Thyroid gland (tissue), 4 donors: ENCODE measurements at places on chromosomes 16 and 17. TPM values are rescaled to one million over a fixed set of nuclear protein-coding genes. Genes with fewer than 3 reads are reported as not detected.

DNA sequence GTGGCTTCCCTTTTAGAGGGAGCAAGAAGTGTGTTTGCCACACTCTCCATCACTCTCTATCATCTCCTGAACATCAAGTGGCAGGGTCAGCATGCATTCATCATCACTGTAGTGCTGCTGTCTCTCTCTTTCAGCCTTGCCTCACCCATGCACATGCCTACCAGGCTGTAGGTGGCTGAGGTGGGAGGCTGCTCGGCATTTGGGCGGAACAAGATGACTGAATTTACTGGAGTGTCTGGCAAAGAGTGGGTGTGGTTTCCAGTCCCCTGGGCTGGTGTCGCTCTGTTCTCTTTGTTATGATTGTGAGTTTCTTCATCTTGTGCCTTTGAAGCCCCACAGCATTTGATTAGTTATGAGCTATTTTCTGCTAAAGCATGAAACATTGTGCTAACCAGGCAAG lies 541.9 kb upstream of the EEF2KMT start:
- no peaks in the 10 kb centered on the region for H3K36me3 ChIP-seq
- H3K27ac ChIP-seq, result no peak overlapping the region
- DNase-seq, result no peak
- H3K4me3 ChIP-seq, result no peak overlapping the region

DNA sequence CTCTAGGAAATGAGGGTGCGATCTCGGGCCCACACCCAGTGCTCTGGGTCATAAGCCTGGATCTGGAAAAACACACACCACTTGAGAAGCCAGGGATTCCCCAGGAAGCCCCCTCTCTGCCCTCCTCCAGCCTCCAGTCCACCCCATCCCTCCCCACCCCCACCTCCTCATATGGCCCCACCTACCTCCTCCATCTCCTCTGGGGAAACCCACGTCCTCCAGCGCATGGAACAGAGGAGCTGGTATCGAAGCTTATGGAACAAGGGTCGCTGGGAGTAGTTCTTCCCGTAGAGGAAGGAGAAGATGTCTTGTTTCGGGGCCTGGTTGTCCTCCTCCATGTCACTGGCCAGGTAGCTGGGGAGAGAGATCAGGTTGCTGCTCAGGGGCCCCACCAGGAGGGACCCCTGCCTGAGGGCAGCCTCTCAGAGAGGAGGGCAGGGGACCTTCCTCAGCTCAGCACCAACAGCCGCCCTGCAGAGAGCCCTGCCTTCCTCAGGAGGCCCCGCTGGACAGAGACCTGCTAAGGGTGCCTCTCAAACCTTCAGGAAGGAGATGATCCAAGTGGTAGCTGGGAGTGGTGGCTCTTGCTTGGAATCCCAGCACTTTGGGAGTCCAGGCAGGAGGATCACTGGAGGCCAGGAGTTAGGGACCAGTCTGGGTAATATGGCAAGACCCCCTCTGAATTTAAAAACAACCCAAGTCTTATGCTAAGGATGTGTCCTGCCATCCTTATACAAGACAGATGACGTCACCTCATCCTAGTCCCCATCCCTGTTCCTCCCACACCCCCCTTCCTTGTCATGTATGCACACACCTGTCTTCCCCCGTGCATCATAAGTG lies 5.0 kb downstream of the SPDYE4 start:
- H3K4me1 ChIP-seq, result no peaks in the 10 kb centered on the region
- H3K36me3 ChIP-seq, result no peaks in the 10 kb centered on the region
- no peak for DNase-seq
- H3K27ac ChIP-seq, result no peak overlapping the region
- H3K4me3 ChIP-seq, result no peak overlapping the region

GRCh38 chr16:89303617-89304016 lies 86.1 kb downstream of the ZNF778 start:
- no peak for DNase-seq
- H3K4me1 ChIP-seq, result no peaks in the 10 kb centered on the region
- H3K27ac ChIP-seq, result no peak overlapping the region
- H3K27me3 ChIP-seq, result no peaks in the 10 kb centered on the region

GRCh38 chr16:12417815-12418211 lies 385.9 kb downstream of the CPPED1 start:
- H3K36me3 ChIP-seq, result no peaks in the 10 kb centered on the region
- no peak overlapping the region for H3K27ac ChIP-seq
- H3K4me1 ChIP-seq, result no peaks in the 10 kb centered on the region
- H3K27me3 ChIP-seq, result no peaks in the 10 kb centered on the region
- no peak overlapping the region for H3K4me3 ChIP-seq

CTF1 gene
- 2.6 TPM for total RNA-seq

DNA sequence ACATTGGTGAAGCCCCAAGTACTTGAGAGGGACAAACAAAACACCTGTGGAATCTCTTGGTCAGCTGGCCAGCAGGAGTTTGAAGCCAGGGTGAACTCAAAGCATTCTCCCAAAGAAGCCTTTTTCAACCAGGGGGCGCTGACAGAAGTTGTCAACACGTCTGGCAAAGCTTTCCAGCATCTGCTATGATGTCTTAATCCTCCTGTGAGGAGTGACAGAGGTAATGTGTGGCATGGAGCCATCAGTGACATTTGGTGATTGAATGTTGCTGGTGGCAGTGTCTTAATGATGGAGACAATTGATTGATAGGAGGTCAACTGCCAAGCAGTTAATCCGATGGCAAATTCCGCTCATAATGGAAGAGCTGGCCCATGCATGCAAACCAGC lies 257.6 kb upstream of the HSBP1 start:
- no peaks in the 10 kb centered on the region for H3K4me1 ChIP-seq
- H3K27ac ChIP-seq, result no peak overlapping the region
- DNase-seq, result peak; percentile 10
- H3K27me3 ChIP-seq, result no peaks in the 10 kb centered on the region

GRCh38 chr16:27816561-27816960 lies 247.0 kb downstream of the GSG1L start:
- no peak for DNase-seq
- H3K4me1 ChIP-seq, result no peaks in the 10 kb centered on the region
- no peaks in the 10 kb centered on the region for H3K27me3 ChIP-seq
- no peak overlapping the region for H3K4me3 ChIP-seq
- H3K36me3 ChIP-seq, result no peaks in the 10 kb centered on the region

GRCh38 chr16:70526403-70526802 lies 2.8 kb downstream of the SF3B3 start:
- H3K27me3 ChIP-seq, result no peaks in the 10 kb centered on the region
- DNase-seq, result no peak
- H3K36me3 ChIP-seq, result peaks cover 33% of the 10 kb centered on the region
- no peak overlapping the region for H3K4me3 ChIP-seq
- H3K27ac ChIP-seq, result no peak overlapping the region
- H3K4me1 ChIP-seq, result peaks cover 18% of the 10 kb centered on the region

SLC47A1 gene
- 4.3 TPM for total RNA-seq

TMC8 gene
- total RNA-seq, result 1.4 TPM
